ENCODE measurements at places on chromosomes 4 and X.

- no peak overlapping the region for H3K27ac ChIP-seq
- H3K27me3 ChIP-seq = peaks cover 14% of the 10 kb centered on the region
- DNase-seq = peak; percentile 50
- no peak overlapping the region for H3K4me3 ChIP-seq
- H3K4me1 ChIP-seq = peaks cover 6% of the 10 kb centered on the region
These were observed 117.3 kb downstream of the ENPP6 start for GRCh38 chr4:184100297-184100885.

- H3K36me3 ChIP-seq = no peaks in the 10 kb centered on the region
- no peak overlapping the region for H3K27ac ChIP-seq
- peaks cover 17% of the 10 kb centered on the region for H3K27me3 ChIP-seq
- no peak overlapping the region for H3K4me3 ChIP-seq
- DNase-seq = no peak
- no peaks in the 10 kb centered on the region for H3K4me1 ChIP-seq
These were observed 14.1 kb downstream of the FAM149A start for GRCh38 chr4:186118582-186118981.

DNA sequence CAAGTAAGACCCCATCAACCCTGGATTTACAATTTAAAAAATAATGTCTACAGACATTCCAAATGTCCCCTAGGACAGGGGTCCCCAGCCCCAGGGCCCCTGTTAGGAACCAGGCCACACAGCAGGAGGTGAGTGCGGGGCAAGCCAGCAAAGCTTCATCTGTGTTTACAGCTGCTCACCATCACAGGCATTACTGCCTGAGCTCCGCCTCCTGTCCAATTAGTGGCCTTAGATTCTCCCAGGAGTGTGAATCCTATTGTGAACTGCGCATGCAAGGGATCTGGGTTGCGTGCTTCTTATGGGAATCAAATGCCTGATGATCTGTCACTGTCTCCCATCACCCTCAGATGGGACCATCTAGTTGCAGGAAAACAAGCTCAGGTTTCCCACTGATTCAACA lies 146.1 kb downstream of the ATP10D start:
- H3K27ac ChIP-seq = no peak overlapping the region
- no peaks in the 10 kb centered on the region for H3K36me3 ChIP-seq
- H3K27me3 ChIP-seq = peaks cover 4% of the 10 kb centered on the region
- DNase-seq = no peak
- no peak overlapping the region for H3K4me3 ChIP-seq
- H3K4me1 ChIP-seq = no peaks in the 10 kb centered on the region

GRCh38 chr4:23006756-23007155 lies 314.0 kb downstream of the GBA3 start:
- H3K4me3 ChIP-seq = no peak overlapping the region
- no peak for DNase-seq
- no peaks in the 10 kb centered on the region for H3K4me1 ChIP-seq
- H3K36me3 ChIP-seq = no peaks in the 10 kb centered on the region
- H3K27me3 ChIP-seq = no peaks in the 10 kb centered on the region

GRCh38 chr4:3286335-3287175 lies 6.3 kb upstream of the RGS12 start:
- H3K27ac ChIP-seq = no peak overlapping the region
- no peaks in the 10 kb centered on the region for H3K36me3 ChIP-seq
- H3K4me1 ChIP-seq = peaks cover 2% of the 10 kb centered on the region
- no peak for DNase-seq

GRCh38 chr4:182884040-182884439 lies 33.1 kb downstream of the DCTD start:
- DNase-seq = no peak
- no peak overlapping the region for H3K27ac ChIP-seq

All from activated CD4-positive, alpha-beta memory T cell treated with anti-CD3 and anti-CD28 coated beads for 36 hours (primary cell).